ENCODE measurements at places on chromosomes 5 and 9.

GRCh38 chr9:131082774-131083512, 13.4 kb upstream of the AIF1L start:
- no peak for DNase-seq

- DNase-seq = no peak
Observed at GRCh38 chr5:153704110-153704509, 213.6 kb downstream of the GRIA1 start.

GRCh38 chr5:66351813-66352212, 207.7 kb downstream of the SREK1 start:
- DNase-seq = no peak

GRCh38 chr5:157523976-157524375, 51.6 kb downstream of the ADAM19 start:
- no peak for DNase-seq

DNA sequence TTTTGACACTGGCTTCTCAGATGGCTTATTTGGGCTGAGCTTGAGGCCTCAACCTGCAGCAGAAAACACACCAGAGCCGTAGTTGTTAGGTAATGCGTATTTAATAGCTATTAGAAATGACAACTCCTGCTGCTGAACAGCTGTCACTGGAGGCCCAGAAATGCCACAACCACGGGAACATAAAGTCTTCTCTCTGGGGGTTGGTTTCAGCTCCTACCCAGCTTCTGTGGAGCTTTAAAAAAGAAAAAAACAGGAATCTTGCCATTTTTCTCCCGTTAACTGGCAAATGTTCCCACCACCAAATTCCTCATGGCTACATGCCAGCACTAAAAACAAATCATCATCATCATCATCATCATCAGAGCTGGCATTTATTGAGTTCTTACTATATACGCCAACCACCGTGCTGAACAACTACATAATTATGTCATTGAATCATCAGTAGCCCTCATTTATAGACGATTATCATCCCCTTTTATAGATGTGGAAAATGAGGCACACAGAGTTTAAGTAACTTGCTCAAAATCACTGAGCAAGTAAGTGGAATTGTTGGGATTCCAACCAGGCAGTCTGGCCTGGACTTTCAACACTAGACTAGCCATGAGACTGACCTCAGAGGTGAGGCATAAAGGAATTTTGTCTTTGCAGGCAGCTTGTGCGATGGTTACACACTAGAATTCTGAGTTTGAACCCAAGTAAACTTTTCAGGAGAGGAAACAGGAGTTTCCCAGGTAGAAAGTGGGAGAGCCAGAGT, 185.3 kb upstream of the WWC1 start:
- DNase-seq = no peak

DNA sequence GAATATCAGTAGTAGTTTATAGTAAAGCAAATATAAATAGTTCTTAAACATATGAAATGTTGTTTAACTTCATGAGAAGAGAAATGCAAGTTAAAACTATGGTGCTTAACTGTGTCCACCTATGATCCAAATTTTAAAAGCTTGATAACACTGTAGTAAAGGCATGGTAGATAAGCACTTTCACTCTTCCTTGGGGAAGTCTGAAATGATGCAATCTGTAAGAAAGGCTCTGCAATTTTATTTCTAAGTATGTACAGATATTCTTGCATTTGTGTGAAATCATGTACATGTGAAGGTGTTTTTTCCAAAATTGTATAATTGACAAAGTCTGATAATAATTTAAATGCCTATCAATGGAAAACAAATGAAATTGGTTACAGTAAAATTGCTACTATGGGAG, 66.9 kb downstream of the SYK start:
- DNase-seq = no peak

- DNase-seq = no peak
Observed at GRCh38 chr5:63963926-63964325, 1.7 kb upstream of the HTR1A start.

DNA sequence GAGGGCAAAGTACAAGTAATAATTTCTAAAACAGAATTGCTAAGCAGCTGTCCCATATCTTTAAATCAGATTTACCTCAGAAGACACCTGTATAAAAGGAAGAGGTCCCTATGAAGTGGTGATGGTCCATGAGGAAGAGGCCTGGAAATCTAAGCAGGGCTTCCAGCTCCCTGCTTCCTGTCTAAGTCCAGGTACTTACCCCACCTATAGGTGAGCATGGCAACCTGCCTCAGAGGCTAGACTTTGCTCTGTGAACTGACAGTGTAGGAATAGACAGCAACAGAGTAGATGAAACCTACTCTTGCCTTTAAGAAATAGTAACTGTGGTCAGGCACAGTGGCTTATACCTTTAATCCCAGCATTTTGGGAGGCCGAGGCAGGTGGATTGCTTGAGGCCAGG, 55.8 kb upstream of the ARRDC3 start:
- DNase-seq = no peak

GRCh38 chr9:68739621-68740174, 34.7 kb downstream of the PIP5K1B start:
- no peak for DNase-seq

GRCh38 chr9:447230-448025, 232.8 kb downstream of the DOCK8 start:
- peak; percentile 49 for DNase-seq

- DNase-seq = no peak
Observed at GRCh38 chr9:6549106-6549800, 96.3 kb downstream of the GLDC start.

GRCh38 chr9:15213249-15213648, 93.8 kb downstream of the TTC39B start:
- DNase-seq = no peak

DNA sequence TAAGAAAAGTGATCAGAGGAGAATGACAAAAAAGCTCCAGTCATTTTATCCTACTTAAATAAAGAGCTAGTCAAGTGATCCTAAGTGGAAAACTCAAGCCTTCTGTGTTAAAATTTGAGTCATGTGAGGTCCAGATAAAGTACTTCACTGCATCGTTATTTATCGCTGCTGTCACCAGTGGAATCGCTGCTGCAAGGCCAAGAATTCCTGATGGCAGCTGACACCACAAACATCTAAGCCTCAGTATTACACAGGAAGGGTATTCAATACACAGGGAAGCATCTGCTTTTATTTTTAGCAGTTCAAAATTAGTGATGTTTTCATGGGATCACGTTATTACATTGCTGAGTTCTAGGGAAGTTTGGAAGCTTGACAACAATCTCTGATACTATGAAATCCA, 190.3 kb downstream of the GOLPH3 start:
- DNase-seq = no peak

DNA sequence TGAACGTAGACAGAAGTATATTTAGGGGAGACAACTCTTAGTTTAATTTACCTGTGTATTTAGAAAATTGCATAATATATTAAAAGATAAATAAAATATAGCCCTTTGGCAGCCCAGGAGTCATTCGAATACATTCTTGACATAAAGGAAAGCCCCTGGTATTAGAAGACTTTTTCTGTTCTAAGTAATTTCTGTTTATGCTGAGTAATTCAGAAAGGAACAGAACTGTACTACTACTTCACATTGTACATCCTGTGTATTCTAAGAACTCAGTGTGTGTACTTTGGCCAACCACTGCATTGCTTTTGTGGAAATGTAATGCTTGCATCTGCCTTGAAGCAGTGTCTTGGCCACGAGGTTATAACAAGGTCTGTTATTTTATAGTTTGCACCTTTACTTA, 136.4 kb downstream of the KDM4C start:
- no peak for DNase-seq

DNA sequence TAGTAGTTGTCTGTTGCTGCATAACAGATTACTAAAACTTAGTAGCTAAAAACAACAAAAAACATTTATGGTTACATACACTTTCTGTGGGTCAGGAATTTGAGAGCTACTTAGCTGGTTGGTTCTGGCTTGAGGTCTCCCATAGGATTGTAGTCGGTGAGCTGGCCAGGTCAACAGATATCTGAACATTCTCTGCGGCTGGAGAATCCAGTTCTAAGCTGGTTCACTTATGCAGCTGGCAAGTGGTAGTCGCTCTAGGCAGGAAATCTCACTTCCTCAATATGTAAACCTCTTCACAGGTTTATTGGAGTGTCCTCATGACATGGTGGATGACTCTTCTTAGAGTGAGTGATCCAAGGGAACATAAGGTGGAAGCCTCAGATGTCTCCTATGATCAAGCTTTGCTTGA, 65.7 kb upstream of the TNFAIP8 start:
- DNase-seq = no peak

DNA sequence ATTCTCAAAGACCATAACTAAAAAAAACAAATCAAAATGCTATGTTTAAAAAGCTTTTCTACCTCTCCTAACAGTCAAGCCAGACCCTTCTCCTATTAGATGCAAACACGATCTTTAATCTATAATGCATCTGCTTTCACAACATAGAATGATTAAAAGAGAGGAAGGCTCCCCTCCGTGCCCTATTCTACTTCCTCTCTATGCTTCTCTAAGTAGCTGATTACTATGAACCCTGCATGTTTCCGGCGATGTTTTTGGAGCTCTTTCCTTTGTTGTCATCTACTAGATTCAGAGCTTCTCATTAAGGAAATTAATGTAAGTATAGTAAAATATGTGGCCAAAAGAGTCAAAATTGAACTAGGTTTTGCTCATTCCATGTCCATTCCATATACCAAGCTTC, 29.2 kb upstream of the CEP120 start:
- DNase-seq = no peak

GRCh38 chr9:21856301-21857094, 54.1 kb downstream of the MTAP start:
- DNase-seq = no peak

DNA sequence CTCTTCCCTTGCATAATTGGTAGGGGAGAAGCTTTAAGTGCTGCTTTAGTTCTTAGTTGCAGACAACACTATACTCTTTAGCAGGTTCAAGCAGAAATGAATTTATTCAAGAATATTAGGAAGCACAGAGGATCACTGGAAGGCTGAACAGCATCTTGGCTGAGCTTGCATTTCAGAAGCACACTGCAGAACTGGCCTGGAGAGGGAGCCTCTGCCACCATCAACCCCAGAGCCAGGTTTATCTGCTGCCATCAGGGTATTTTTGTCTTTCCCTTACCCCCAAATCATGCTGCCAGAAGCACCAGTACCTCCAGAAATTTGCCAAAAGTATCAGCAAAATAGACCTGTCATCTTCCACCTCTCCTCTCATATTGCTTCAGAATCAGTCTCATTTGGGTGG, 440.7 kb downstream of the DMAC1 start:
- no peak for DNase-seq

DNA sequence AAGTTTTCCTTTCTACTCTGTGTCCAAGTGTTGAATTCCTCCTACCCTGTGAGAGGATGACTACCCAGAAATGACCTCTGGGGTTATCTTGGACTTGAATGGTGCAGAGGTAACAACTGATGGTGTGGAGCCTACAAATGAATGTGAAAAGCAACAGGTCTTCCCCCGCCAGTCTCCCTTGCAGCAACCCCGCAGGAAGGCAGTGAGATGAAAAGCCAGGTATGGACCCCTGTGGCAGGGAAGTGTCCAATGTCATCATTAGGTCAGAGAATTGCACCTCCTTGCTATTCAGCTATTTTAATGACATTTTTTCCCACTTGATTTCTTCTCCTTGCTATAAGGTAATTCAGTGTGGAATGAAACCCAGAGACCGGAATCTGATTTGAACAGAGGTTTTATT, 58.5 kb downstream of the MAT2B start:
- DNase-seq = no peak

GRCh38 chr5:150700246-150700593, 642 bp downstream of the RBM22 start:
- DNase-seq = no peak

GRCh38 chr5:2869471-2869870, 118.0 kb upstream of the IRX2 start:
- no peak for DNase-seq

DNA sequence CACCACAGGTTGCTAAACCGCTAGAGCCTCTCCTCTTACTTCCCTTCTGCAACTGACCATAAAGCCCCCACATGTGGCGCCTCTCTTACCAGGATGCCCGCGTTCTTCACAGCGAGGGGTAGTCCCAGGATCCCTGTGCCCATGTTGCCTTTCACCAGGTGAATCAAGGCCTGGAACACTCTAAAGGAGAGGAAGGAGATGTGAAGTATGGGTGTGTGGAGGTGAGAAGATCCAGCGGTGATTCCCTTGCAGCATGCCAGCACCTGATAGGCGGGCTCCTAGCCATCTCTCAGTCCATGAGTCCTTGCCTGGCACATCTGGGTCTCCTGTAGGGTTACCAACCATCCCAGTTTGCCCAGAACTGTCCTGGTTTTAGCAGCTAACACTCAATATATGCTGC, 3.3 kb downstream of the SLC36A2 start:
- DNase-seq = no peak

- no peak for DNase-seq
Observed at GRCh38 chr5:36982146-36982545, 105.6 kb downstream of the NIPBL start.

- no peak for DNase-seq
Observed at GRCh38 chr9:7363777-7364477, 435.7 kb downstream of the DMAC1 start.

DNA sequence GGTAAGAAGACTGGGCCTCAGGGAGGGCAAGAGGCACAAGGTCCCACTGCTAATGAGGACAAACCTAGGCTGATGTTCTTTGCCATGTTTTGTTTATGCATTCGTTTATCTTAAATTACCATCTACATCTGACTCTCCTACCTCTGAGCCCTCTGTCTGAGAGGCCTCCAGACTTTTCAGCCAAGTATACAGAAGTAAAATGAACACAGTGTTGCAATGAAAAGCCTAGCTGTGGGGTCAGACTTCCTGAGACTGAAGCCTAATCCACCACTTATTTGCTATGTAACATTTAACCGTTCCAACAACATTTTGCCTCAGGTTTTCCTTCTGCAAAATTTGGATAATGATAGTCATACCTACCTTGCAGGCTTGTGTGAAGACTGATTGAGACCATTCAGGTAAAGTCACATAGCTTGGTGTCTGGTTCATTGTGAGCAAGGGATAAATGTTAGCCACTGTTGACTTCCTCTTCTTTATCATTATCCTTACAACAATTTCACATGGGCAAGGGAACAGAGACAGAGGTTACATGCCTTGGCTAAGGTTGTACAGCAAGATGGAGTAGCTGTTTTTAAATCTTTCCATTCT, 374.9 kb upstream of the CLINT1 start:
- DNase-seq = no peak

DNA sequence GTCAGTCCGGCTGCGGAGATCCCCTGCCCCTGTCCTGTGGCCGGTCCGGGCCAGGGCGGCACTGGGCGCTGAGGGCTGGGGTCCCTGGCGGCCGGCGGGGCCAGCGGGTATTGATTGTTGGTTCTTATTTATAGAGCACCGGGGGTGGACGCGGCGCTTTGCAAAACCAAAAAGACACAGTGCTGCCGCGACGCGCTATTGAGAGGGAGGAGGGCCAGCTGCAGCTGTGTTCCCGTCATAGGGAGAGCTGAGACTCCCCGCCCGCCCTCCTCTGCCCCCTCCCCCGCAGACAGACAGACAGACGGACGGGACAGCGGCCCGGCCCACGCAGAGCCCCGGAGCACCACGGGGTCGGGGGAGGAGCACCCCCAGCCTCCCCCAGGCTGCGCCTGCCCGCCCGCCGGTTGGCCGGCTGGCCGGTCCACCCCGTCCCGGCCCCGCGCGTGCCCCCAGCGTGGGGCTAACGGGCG, 2.5 kb downstream of the LRRC26 start:
- DNase-seq = no peak
